Lower lobe of right lung (tissue), 2 donors: ENCODE measurements at places on chromosomes 11 and 22. TPM values are rescaled to one million over a fixed set of nuclear protein-coding genes. Genes with fewer than 3 reads are reported as not detected.
A peak's percentile ranks its signal among the peaks of the same experiment; 100 is the strongest.

DNA sequence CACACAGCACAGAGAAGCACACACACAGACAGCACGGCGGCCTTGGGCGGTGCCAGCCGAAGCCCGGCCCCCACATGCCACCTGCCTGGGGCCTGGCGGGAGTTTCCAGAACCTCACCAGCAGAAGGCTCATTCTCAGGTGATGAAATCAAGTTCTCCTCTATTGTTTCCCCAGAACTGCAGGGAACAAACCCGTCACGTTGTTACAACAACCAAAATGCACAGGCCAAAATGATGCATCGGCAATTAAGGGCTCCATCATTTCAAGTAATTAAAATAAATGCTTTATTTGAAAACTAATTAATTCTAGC lies 30.8 kb downstream of the GNB1L start:
- H3K4me1 ChIP-seq = peaks cover 11% of the 10 kb centered on the region
- no peaks in the 10 kb centered on the region for H3K27me3 ChIP-seq
- no peaks in the 10 kb centered on the region for H3K36me3 ChIP-seq
- H3K4me3 ChIP-seq = no peak overlapping the region

The OR6T1 gene
- not detected for total RNA-seq

DNA sequence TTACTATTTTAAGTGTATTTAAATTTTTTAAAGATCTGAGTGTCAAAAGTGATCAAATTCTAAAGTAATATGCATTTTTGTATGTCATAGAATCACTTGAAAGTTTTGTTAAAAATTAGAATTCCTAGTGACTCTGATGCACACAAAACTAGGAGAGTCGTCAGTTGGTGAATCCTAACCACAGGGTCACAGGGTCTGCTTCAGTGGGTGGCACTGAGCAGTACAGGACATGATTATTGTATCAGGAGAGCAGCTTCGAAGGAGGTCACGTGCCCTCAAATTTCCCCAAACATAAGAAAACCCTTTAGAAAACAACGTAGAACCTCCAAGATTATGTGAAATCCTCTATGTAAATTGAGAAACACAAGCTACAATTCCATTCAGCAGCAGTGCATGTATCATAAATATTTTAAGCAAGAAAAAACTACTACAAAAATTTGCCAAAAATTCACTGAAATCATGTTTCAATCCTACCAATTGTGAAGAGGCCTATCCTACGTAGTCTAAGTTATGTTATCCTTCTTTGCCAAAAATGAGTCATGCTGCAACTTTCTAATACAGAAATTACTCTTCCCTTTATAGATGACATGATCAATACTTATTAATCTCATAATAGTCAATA lies 323.6 kb downstream of the AASDHPPT start:
- no peaks in the 10 kb centered on the region for H3K4me1 ChIP-seq
- H3K27me3 ChIP-seq = no peaks in the 10 kb centered on the region
- no peak overlapping the region for H3K4me3 ChIP-seq
- H3K27ac ChIP-seq = no peak overlapping the region
- DNase-seq = no peak
- no peaks in the 10 kb centered on the region for H3K36me3 ChIP-seq

DNA sequence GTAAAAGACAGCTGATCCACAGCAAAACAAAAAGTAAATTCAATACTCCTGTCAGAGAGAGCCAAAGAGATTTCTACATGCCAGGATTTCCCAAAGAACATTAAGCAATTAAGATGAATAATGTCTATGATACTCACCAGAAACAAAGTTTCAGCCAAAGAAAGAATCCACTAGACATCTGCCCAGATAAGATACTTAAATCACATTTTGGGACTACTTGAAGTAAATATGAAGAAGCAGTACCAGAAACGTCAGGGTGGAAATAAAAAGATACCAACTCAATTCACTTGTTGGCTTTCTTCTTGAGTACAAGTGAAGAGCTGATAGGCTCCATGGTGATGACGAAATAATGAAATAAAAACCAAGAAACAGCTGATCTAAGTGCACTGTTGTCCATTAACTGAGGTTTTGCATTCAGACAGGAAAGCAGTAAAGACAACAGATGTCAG lies 31.6 kb upstream of the ARHGAP32 start:
- no peak overlapping the region for H3K27ac ChIP-seq
- no peak overlapping the region for H3K4me3 ChIP-seq
- DNase-seq = no peak

DNA sequence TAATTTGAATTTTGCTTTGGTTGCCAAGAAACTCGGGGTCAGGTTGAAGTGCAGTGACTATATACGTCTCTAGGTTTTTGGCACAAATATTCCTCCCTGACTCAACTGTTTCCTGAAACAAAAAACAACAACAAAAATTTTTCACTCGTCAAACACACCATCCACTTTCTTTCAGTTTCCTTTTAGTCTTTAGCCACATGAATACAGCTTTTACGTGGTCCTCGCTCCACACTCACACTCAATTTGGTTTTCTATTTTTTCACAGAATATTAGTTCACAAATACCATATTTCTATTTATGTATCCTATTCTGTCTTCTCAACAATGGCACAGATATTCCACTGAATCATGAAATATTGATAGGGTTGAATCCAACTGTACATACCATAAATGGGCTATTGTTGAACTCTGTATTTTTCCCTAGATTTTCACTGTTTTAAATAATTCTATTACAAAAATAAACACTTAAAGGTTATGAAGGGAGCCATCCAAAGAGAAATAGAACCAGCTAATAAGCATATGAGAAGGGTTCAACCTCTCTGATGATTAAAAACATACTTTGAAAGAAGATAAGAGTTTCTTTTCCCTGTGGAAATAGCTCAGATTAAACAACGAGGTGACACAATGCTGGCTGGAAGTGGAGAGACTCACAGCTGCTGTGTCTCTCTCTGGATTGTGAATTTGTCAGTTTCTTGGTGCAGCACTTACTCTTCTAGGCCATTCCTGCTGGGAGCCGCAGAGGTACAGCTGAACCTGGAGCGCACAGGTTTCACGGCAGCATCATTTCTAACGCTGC lies 5.1 kb upstream of the FBLN1 start:
- H3K27ac ChIP-seq = peak overlapping the region; percentile 34
- H3K27me3 ChIP-seq = peaks cover 17% of the 10 kb centered on the region
- DNase-seq = no peak
- H3K4me1 ChIP-seq = no peaks in the 10 kb centered on the region

GRCh38 chr22:50301581-50301991 lies 5.9 kb downstream of the PLXNB2 start:
- H3K27ac ChIP-seq = peak overlapping the region; percentile 93
- no peaks in the 10 kb centered on the region for H3K27me3 ChIP-seq
- H3K36me3 ChIP-seq = peaks cover 4% of the 10 kb centered on the region
- H3K4me1 ChIP-seq = peaks cover 92% of the 10 kb centered on the region
- DNase-seq = no peak

The CTTN gene
- 145 TPM for total RNA-seq

GRCh38 chr11:68756171-68756766 lies 4.9 kb upstream of the TESMIN start:
- H3K27ac ChIP-seq = no peak overlapping the region
- H3K27me3 ChIP-seq = no peaks in the 10 kb centered on the region
- peaks cover 5% of the 10 kb centered on the region for H3K4me1 ChIP-seq
- H3K4me3 ChIP-seq = no peak overlapping the region

DNA sequence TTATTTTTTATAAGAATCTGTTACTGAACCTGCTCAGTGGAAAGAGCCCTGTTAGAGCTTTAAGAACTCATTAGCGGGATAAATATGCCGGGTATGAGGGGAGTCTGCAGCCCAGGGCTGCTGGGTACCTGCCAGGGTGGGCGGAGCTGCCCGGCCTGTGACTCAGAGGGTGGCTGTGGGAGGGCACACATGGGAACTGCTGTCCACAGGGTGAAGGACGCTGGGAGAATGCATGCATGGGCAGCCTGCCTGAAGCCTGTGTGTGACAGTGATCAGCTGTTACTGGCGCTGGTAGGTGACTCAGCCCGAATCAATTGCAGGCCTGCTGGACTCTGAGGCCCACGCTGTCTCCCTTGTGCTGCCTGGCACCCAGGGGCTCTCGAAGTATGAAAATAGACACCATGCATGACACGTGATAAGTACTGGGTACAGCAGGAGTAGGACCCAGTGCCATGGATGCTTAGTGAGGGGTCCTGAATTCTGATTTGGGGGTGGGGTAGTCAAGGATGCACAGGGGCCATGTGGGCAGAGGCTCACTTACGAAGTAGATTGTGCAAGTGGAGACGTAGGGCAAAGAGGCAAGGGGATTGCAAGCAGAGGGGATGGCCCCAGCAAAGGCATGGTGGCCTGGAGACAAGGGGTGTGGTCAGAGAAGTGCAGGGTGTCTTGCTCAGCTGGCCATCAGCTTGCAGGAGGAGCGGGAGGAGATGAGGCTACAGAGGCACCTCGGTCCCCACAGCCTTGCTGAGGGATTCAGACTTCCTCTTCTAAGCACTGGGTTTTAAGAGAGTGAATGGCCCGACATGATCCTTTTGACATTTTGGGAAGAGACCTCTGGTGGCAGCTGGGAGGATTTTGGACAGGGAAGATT lies 36.5 kb downstream of the GRIK4 start:
- no peaks in the 10 kb centered on the region for H3K36me3 ChIP-seq
- H3K27me3 ChIP-seq = no peaks in the 10 kb centered on the region
- H3K27ac ChIP-seq = peak overlapping the region; percentile 74
- peak; percentile 70 for DNase-seq
- H3K4me3 ChIP-seq = no peak overlapping the region
- peaks cover 17% of the 10 kb centered on the region for H3K4me1 ChIP-seq

DNA sequence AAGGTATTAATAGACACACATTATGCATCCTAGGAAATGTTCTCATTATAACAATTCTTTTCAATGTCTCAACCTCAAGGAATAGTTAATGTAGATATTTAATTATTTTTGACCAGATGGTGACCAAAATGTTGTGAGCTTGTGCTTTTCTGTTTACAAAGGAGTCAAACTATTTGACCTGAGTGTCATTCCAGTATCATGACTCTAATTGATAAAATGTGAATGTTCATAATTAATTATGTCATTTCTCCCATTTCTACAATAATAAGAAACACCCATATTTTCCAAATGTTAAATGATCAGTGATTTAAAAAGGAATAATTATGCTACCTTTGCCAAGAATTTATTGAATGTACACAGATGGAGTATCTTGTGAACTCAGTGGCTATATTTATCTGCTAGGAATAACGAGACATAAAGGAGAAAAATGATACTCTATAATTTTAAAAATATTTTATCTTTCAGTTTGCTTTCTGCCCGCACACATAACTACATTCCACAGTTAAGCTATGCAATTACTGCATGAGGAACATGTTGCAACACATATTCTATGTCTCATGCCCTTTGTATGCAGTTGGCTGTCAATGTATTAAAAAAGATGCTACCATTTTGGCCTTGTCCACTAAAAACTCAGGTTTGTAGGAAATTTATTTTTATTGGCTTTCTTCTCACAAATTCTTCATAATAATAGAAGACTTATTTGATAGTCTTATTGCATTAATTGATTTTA lies 376.7 kb upstream of the CCDC179 start:
- no peak overlapping the region for H3K4me3 ChIP-seq
- H3K27me3 ChIP-seq = no peaks in the 10 kb centered on the region
- H3K27ac ChIP-seq = no peak overlapping the region
- no peaks in the 10 kb centered on the region for H3K4me1 ChIP-seq
- no peak for DNase-seq
- H3K36me3 ChIP-seq = no peaks in the 10 kb centered on the region

The PICALM gene
- 190 TPM for total RNA-seq

The NXPE1 gene
- total RNA-seq = not detected

- H3K27me3 ChIP-seq = no peaks in the 10 kb centered on the region
- H3K4me3 ChIP-seq = no peak overlapping the region
- H3K27ac ChIP-seq = no peak overlapping the region
- H3K4me1 ChIP-seq = peaks cover 24% of the 10 kb centered on the region
Measured at GRCh38 chr22:40525250-40525884, 111.2 kb downstream of the MRTFA start.

DNA sequence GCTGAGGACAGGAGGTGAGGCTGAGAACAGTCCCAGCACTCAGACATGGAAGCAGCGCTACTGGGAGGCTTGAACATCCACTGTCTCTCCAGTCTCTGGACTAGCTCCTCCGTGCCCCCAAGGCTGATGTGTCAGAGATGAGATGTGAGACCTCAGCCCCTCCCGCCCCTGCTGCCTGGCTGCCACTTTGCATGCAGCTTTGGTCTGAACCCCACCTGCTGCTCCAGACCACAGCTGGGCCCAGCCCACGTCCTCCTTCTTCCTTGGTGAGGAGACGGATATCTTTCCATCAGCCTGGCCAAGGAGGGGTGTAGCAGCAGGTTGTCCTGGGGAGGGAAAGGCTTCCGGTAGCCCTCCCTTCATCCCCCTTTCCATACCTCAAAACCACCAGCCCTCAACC lies 148.0 kb upstream of the B3GAT1 start:
- H3K36me3 ChIP-seq = no peaks in the 10 kb centered on the region
- H3K4me1 ChIP-seq = no peaks in the 10 kb centered on the region
- H3K27ac ChIP-seq = no peak overlapping the region
- no peak for DNase-seq

The CCDC89 gene
- 1.6 TPM for total RNA-seq

GRCh38 chr11:57182896-57183295 lies 1.1 kb downstream of the LRRC55 start:
- H3K4me3 ChIP-seq = no peak overlapping the region
- no peak for DNase-seq
- H3K4me1 ChIP-seq = no peaks in the 10 kb centered on the region
- no peaks in the 10 kb centered on the region for H3K36me3 ChIP-seq

DNA sequence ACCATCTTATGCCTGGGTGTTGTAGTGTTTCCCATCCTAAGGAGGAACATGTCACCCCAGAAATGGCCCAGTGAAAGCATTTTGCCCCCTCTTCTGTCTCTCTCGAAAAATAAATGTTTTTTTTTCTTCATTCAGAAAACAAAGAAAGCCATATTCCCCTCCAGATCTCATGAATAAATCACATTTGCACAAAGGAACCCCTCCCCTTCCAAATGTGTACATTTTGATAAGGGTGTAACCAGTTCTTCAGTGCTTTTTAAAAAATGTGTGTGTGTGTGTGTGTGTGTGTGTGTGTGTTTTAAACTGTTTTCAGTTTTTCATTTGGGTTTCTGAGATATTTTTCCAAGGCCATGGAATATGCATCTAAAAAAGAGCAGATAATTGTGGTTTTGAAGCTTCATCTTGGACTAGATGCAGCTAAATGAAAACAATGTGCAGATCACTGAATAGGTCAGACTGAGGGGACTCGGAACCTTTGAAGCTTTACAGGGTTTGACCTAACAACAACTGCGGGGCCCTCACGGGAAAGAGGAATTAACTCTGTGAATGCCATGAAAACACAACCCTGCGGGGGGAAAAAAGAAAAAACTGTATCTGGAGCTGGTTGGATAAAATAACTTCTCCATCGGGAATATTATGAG lies 76.4 kb downstream of the YAP1 start:
- no peak for DNase-seq
- no peak overlapping the region for H3K27ac ChIP-seq
- no peak overlapping the region for H3K4me3 ChIP-seq
- peaks cover 7% of the 10 kb centered on the region for H3K4me1 ChIP-seq
- H3K27me3 ChIP-seq = no peaks in the 10 kb centered on the region
- H3K36me3 ChIP-seq = no peaks in the 10 kb centered on the region

The ARHGAP20 gene
- total RNA-seq = 5.5 TPM

DNA sequence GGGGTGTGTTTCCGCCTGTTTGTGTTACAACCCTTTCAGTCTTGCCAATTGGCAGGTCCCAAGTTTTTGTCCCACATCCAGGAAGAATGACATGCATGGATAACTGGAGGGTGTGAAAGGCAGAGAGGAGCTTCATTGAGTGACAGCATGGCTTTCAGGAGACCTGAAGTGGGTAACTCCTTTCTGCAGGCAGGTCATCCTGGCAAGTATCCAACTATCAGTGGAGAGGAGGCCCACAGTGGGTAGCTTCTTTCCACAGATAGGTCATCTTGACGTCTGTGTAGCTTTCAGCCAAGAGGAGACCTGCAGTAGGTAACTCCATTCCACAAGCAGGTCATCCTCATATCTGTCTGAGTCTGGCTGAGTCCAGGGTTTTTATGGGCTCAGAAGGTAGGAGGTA lies 1268.8 kb upstream of the CNTN5 start:
- H3K27ac ChIP-seq = no peak overlapping the region
- no peaks in the 10 kb centered on the region for H3K27me3 ChIP-seq
- H3K4me1 ChIP-seq = no peaks in the 10 kb centered on the region
- H3K36me3 ChIP-seq = no peaks in the 10 kb centered on the region
